ENCODE measurements at places on chromosomes 6 and 20.

GRCh38 chr6:136031982-136032381 is 180.5 kb downstream of the PDE7B start:
- no peak for DNase-seq

DNA sequence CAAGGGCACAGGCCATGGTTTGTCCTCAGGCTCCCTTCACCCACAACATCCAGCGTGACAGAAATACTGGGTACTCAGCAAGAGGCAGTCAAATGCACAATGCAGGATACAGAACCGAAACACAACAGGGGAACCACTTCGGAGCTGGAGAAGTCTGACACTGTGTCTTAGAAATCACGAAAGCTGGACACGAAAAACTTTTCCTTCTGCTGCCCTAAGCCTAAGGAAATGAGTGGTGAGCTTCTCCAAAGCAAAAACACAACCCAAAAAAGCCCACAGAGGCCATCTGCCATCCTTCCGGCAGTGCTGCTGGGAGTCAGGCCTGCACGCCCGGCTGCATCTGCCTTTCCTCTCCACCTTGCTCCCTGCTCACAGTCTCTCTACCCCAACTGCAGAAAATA is 106.3 kb downstream of the SLC23A2 start:
- DNase-seq, result no peak

- no peak for DNase-seq
Measured at GRCh38 chr20:52305024-52305645, 113.6 kb upstream of the ZFP64 start.

- no peak for DNase-seq
Measured at GRCh38 chr6:73263570-73263909, 544 bp upstream of the KHDC1 start.

DNA sequence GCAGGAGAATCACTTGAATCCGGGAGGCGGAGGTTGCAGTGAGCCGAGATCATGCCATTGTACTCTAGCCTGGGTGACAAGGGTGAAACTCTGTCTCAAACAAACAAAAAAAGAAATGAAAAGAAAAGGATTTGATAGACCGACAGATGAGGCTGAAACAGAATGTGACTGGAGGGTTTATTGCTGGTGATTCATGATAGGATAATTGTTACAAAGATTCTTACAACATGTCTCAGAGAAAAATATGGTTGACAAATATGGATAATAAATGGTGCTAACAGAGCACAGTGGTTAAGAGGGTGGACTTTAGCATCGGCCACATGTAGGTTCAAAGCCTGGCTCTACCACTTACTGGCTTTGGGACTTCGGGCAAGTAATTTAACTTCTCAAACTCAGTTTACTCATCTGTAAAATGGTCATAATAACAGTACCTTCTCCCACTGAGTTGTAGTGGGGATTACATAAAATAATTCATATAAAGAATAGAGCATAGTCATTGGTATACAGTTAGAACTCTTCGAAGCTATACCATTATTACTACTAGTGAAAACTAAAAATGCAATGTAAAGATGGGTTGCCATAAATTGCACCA is 131.9 kb downstream of the MAP3K7 start:
- no peak for DNase-seq

- DNase-seq, result no peak
Measured at GRCh38 chr6:15349379-15349778, 103.5 kb downstream of the JARID2 start.

GRCh38 chr6:160737934-160738333 is 35.9 kb downstream of the PLG start:
- DNase-seq, result no peak
